ENCODE measurements at places on chromosomes 3 and 15.

DNA sequence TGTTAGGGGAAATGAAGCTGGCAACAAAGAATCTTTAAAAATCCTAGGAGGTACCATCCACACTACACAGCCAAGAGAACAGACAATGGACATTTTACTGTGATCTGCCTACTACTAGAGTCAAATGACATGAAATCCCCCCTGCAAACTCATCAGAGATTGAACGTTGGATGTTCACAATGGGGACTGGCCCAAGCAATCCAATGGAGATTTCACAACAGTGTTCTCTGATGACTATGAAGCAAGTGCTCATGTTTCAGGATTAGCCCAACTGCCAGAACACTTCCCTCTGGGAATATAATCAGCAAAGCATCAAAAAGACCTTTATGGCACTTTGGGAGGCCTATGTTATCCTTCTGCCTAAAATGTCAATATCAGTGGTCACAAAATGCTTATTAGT is 97.8 kb downstream of the IGSF11 start:
- no peak for DNase-seq

DNA sequence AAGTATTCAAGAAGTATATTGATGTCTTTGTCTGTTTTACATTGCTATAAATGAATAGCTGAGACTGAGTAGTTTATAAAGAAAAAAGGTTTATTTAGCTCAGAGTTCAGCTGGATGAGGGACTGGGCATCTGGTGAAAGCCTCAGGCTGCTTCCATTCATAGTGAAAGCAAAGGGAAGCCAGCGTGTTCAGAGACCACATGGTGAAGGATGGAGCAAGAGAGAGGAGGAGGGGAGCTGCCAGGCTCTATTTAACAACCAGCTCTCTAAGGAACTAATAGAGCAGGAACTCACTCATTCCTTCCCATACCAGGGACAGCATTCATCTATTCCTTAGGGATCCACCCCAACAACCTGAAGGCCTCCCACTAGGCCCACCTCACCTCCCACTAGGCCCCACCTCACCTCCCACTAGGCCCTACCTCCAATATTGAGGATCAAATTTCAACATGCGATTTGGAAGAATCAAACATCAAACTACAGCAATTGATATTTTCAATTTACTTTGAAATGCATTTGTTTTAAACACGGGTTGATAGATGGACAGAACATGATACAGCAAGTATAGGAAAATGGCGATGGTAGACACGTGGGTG is 167.5 kb upstream of the HES1 start:
- DNase-seq: no peak

- DNase-seq: no peak
Observed at GRCh38 chr15:60960517-60960916, 268.6 kb downstream of the RORA start.

- no peak for DNase-seq
Observed at GRCh38 chr15:84006421-84006820, 229.2 kb upstream of the GOLGA6L4 start.

- DNase-seq: no peak
Observed at GRCh38 chr3:79139395-79140068, 628.3 kb downstream of the ROBO1 start.

GRCh38 chr15:58298879-58299850 is 132.6 kb upstream of the LIPC start:
- DNase-seq: no peak

GRCh38 chr15:56192659-56193442 is 50.8 kb downstream of the RFX7 start:
- DNase-seq: no peak

Measured in midbrain (tissue), 1 donor.